ENCODE measurements at places on chromosomes 3 and 15.

- no peak for DNase-seq
Measured at GRCh38 chr15:63905131-63905530, 71.4 kb upstream of the HERC1 start.

- DNase-seq = no peak
Measured at GRCh38 chr3:197260491-197261163, 37.8 kb downstream of the DLG1 start.

- DNase-seq = no peak
Measured at GRCh38 chr15:98384328-98385029, 263.9 kb upstream of the IGF1R start.

DNA sequence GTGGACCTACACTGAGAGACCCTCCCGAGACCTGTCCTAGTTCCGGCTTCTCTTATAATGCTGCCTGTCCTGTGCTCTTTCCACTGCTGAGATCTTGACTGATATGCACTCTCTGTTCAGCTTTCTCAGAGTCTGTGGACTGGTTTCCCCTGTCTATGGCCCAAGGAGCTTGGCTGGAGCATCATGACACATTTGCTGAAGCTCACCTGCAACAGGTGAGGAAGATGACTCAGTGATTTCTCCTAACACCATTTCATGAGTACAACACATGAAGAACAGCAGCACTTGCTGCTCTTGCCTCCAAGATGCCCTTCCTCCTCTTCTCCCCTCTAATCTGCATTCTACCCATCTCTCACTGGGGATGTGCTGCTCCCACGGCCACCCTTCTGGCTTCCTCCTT is 92.1 kb downstream of the DUT start:
- DNase-seq = no peak

GRCh38 chr3:66588340-66588847 is 87.6 kb upstream of the LRIG1 start:
- DNase-seq = no peak

GRCh38 chr15:68210821-68211655 is 5.9 kb upstream of the CALML4 start:
- peak; percentile 20 for DNase-seq

DNA sequence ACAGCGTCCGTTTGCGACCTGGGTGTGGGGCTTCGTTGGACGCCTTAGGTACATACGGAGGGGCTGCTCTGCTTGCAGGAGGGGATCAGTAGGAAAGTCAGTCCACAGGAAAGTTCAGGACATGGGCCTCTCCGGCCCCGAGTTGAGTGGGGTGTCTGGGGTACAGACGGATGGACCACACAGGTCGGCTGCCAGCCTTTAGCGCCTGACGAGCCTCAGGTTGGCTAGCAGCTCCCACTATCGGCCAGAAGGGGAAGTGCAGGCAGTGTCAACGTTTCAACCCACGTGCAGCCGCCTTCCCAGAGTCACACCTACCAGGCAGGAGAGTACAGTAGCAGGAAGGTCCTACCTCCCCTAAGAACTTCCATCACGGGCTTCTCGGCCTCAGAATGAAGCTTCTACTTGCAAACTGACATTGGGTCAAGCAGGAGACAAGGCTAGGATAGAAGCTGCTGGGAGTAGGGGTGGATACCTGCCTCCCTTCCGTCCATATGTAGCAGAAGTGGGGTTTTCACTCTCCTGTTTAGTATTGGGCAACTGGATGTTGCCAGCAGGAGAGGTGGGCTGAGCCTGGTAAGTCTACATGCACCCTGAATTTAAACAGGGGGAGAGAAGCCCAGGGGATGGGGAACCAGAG is 1.8 kb upstream of the SCN5A start:
- peak; percentile 49 for DNase-seq

DNA sequence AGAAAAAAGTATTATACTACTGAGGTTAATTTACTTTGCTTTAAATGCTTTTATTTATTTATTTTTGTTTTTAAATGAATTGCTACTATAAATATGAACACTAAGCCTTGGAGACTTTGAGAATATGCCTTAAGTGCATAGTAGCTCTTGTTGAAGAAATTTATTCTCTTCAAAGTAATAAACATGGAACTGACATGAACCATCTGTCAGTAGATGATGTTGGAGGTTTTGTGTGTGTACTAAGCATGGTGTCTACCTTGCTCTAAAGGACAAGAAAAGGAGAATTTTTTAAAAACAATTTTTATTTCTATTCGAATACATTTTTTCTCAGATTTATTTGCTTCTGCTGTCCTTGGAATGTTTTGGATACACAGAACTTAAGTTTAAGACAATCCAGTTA is 81.1 kb upstream of the PDZRN3 start:
- DNase-seq = no peak

GRCh38 chr3:120791913-120792312 is 49.4 kb downstream of the GTF2E1 start:
- DNase-seq = no peak

GRCh38 chr3:126018545-126018944 is 49.6 kb downstream of the ROPN1B start:
- no peak for DNase-seq

DNA sequence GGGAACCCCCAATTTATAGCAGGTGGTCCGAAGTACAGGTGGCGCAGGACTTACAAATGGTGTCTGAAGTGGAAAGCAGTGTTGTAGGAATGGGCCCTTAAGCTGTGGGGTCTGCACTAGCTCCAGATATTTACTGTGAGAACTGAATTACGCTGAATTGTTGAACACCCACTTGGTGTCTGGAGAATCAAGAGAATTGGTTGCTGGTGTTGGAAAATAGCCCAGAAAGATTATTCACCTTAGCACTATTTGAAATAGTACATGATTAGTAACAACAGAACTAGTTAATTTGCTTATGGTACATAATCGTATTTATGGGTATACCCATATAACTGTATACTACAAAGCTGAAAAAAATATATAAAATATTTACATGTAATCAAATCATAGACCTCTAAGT is 64.8 kb downstream of the ADAM10 start:
- no peak for DNase-seq

GRCh38 chr15:96720656-96721055 is 390.2 kb downstream of the NR2F2 start:
- no peak for DNase-seq
